ENCODE measurements at places on chromosomes 7 and 10.
A peak's percentile ranks its signal among the peaks of the same experiment; 100 is the strongest.

- no peak for DNase-seq
Observed at GRCh38 chr7:132836746-132837145, 245.1 kb downstream of the CHCHD3 start.

- no peak for DNase-seq
Observed at GRCh38 chr10:21069929-21070700, 173.0 kb upstream of the NEBL start.

GRCh38 chr10:113356794-113357680 is 195.8 kb upstream of the HABP2 start:
- no peak for DNase-seq

GRCh38 chr7:120402801-120403200 is 129.8 kb downstream of the KCND2 start:
- no peak for DNase-seq

DNA sequence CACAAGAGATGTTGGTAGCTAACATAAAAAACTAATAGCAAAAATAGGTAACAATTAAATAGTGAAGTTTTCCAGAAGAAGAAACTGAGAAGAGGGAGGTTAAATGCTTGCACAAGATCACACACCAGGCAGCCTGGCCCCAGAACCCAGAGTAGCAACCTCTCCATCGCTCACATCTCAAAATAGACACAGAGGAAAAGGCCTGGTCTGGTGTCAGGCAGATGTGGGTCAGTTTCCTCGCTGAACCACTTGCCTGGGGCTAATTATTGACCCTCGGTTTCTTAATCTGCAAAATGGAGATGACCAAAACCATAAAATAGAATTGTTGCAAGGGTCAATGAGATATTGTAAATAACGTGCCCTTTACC is 44.5 kb upstream of the STK17A start:
- no peak for DNase-seq

- DNase-seq, result no peak
Observed at GRCh38 chr10:79463578-79464496, 18.4 kb upstream of the ZCCHC24 start.

- no peak for DNase-seq
Observed at GRCh38 chr10:107357033-107357432, 192.5 kb upstream of the SORCS1 start.

DNA sequence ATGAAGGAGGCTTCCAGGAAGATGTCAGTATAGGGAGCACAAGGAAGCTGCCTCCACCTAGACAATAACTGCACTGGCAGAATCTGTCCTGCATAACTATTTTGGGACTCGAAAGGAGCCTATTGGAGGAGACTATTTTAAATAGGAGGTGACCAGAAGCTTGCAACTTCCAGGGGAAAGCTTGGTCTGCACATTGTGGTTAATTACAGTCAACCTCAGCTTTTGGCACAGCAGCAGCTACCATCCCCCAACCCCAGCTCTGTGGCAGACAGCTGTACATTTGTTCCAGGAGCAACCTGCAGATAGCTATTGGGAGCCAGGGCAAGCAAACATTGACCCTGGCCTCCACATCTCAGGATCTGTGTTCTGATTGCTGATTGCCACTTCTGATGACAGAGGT is 46.3 kb upstream of the NANOS1 start:
- DNase-seq, result peak; percentile 15

GRCh38 chr7:83111391-83111790 is 51.3 kb downstream of the PCLO start:
- DNase-seq, result no peak

DNA sequence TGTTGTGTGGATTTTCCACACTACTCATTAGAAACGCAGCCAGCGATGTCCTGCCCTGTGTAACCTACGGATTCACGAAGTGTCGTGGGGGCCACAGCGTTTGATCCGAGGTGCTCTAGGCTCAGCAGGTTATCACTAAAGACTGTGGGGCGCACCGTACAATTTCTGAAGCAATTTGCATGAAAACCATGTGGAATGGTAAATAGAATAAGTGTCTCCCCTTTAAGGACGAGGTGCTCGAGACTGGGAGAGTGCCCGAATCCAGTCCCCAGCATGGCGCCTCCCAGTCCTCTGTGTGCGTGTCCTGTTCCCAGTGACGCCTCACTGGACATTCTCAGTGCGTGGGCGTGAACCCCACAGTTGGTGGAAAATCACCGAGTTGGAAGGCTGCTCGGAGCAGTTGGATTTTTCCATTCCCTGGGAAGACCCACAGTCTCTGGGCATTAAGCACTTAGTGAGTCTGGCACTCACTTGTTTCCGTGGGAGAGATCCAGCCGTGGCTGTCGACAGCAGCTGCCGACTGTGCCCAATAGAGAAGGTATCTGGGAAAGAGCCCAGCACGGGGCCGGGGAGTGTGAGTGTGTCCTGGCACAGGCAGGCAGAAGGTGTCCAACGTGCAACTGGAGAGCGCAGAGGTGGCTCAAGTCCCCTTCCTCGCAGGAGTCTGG is 37.0 kb downstream of the PFKP start:
- DNase-seq, result no peak

DNA sequence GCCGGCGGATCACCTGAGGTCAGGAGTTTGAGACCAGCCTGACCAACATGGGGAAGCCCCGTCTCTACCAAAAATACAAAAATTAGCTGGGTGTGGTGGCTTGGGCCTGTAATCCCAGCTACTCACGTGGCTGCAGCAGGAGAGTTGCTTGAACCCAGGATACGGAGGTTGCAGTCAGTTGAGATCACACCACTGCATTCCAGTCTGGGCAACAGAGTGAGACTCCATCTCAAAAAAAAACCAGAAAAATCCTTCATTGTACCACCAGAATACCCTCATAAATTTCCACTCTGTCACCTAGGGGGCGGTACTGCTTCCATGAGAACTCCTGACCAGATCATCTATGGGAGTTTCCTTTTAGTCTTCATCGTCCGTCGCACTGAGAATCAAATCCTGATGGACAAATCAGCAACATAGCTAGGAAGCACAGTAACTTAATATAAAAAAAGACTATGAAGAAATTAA is 225.8 kb upstream of the KLF14 start:
- no peak for DNase-seq

DNA sequence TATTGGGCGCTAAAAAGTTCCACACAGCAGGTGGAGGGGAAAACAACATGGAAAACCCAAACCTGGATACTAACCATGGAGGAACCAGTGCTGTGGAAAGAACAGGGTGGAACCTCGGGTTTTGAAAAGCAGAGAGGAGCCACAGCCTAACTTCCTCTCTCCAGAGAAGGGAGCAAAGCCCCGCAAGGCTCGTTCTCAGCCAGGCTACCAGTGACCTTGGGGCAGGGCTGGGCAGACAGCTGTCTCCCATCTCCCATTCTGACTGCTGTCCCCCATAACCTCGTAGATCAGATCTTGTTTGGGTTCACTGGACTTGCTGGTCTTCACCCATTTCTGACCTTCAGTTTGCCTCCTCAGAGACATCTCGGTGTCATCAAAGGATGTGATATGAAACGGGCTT is 47.5 kb upstream of the FGFR2 start:
- DNase-seq, result no peak

DNA sequence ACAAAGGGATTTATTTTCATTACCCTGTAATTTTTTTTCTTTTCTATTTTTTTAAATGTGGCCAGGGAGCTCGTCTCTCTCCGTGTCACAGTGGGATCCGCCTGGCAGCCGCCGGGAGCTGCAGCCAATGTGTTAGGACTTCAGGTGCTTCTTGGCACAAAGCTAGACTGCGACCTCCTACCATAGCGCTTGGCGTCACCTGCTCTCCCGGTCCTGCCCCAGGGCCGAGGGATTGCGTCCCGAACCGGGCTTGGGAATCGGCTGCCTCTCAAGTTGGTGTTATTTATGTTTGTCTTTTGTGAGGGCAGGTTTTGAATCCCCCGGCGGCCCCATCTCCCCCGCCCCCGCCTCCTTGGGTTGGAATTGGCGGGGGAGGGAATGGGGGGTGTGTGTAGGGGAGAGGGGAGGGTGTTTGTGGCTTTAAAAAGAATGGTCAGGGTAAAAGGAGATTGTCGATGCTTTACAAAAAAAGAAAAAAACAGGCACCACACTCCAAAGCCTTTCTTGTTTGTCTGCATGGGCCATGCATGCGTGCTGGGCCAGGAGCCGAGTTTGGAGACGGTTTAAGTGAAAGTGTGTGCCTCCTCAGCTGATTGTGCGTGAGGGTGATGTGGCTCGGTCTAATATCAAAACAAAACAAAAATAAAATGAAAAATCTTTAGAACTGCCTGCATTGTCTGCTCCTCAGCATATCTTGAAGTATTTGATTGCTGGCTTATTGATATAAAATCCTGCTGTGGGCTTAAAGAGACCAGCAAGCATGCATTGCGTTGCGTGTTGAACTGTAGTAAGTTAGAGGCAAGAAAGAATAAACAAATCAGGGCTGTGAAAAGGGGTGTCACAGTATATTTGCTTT is 1.2 kb downstream of the PPP1R9A start:
- peak; percentile 15 for DNase-seq

- DNase-seq, result no peak
Observed at GRCh38 chr7:111528331-111528730, 34.0 kb downstream of the IMMP2L start.

DNA sequence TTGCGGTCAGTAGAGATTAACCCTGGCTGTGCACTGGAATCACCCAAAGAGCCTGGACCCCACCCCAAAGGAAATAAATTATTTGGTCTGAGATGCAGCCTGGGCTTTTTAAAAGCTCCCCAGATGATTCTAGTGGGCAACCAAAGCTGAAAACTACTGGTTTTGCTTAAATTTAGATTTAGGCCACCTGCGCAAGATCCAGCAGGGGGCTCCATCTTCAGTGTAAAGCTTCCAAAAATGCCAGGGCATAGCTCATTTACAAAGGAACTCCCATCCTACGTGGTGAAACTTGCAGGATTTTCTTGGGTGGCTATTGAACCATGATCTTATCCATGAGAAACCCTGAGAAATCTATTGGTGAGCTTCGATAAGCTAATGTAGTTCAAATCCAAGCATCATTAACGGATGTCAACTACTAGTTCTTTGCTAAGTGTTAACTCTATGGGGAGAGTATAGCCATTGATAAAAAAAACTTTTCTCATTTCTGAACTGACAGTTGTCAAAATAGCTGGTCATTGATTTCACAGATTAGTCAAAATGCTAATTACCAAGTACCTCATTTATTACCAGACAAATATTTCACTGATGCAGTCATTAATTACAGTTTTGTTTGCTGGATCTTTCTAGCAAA is 315.3 kb downstream of the LHFPL3 start:
- DNase-seq, result peak; percentile 0

- no peak for DNase-seq
Observed at GRCh38 chr10:69801094-69801433, 642 bp upstream of the COL13A1 start.

DNA sequence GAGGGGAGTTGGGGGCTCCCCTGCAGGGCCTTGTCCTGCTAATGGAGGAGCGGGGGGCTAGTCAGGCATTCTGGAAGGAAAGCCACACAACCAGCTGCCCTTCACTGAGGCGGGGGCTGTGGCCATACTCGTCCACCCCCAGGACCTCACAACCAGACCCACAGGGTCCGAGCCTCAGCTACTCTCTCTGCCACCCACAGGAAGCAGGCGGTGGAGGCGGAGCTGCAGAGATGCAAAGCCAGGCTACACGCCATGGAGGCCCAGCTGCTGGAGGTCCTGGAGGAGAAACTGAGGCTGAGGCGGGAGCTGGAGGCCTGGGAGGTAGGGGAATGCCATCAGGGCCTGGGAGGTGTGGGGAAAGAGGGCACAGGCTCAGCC is 3.1 kb downstream of the ABHD11 start:
- no peak for DNase-seq
